ENCODE measurements at places on chromosomes 5 and 9.
A peak's percentile ranks its signal among the peaks of the same experiment; 100 is the strongest.

DNA sequence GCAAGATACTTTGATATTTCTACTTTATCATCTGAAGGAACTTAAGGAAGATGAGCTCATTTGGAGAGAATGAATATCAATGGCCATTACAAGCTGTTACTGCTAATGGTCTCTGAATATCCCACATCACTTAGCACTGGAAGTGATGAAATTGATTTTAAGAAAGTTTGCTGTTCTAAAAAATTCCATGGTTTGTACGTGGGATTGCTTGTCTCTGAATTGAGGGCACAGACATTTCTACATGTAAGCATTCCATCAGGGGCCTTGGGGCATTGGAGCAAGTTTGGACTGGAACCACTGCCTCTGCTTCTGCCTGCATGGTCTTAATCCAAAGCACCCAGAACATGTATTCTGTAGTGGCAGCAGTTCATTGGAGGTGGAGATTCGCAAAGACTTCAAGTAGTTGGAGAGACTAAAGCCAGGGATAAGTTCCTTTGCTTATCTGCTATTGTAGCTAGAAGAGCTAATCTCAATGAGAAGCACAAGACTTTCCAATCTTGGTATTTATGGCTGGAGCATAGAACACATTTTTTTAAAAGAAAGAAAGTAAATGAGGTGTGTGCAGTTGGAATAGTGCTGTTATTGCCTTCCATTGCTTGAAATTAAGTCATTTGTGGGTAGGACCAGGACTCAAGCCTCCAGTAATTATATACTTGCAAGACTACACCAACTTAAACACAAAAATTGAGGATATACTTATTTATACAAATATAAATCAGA lies 424.2 kb downstream of the SPATA31D1 start:
- no peaks in the 10 kb centered on the region for H3K36me3 ChIP-seq
- H3K27ac ChIP-seq: no peak overlapping the region
- H3K27me3 ChIP-seq: no peaks in the 10 kb centered on the region
- no peak overlapping the region for H3K4me3 ChIP-seq
- DNase-seq: no peak
- no peaks in the 10 kb centered on the region for H3K4me1 ChIP-seq

DNA sequence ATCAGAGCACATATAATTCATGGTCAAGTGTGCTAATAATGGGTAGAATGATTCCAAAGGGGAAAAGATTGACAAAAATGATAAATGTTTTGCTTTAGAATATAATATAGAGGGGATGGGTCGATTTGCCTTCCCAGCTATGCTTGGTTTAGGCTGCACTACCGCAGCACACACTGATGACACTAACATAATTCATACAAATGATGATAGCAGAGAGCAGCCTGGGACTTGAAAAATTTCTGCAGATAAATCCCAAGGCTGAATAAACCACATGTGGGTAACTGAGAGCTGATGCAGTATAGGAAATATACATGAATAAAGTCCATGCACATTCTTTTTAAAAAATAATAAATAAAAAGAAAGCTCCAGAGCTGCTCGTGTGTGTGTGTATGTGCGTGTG lies 54.5 kb downstream of the EFNA5 start:
- DNase-seq: no peak
- H3K27ac ChIP-seq: no peak overlapping the region
- H3K27me3 ChIP-seq: no peaks in the 10 kb centered on the region
- no peak overlapping the region for H3K4me3 ChIP-seq
- no peaks in the 10 kb centered on the region for H3K36me3 ChIP-seq

- H3K36me3 ChIP-seq: peaks cover 11% of the 10 kb centered on the region
- peaks cover 36% of the 10 kb centered on the region for H3K4me1 ChIP-seq
- H3K4me3 ChIP-seq: peak overlapping the region; percentile 99
- H3K27me3 ChIP-seq: no peaks in the 10 kb centered on the region
- H3K27ac ChIP-seq: no peak overlapping the region
Observed at GRCh38 chr9:33820231-33820745, 3.3 kb downstream of the UBE2R2 start.

DNA sequence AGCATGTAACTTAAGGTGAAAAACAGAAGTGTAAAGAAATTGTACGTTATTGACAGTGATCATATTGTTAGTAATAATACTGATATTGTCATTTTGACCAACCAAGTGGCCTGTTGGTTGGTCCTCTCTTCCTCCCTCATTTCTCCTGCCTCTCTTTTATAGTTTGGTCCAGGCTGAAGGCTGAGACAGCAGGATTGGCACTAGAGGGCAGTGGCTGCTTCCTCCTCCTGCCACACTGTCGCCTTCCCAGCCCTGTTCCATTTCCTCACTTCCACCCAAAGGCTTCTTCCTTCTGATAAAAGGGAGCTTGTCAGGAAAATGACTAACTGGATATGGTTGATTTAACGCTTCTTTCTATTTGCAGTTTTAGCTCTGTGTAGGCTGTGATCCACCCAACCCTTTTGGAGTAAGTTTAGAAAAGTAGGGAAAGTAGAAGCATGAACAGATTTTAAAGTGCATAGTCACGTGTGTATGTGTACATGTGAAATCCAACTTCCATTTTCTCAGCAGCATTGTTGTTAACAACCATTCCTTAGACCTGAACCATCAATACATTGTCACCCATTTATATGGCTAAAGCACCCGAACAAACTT lies 35.6 kb downstream of the PTCD2 start:
- DNase-seq: no peak
- H3K27ac ChIP-seq: no peak overlapping the region
- no peaks in the 10 kb centered on the region for H3K4me1 ChIP-seq
- H3K27me3 ChIP-seq: no peaks in the 10 kb centered on the region
- no peak overlapping the region for H3K4me3 ChIP-seq

GRCh38 chr5:32147959-32148358 lies 26.2 kb downstream of the GOLPH3 start:
- H3K36me3 ChIP-seq: peaks cover 38% of the 10 kb centered on the region
- H3K27ac ChIP-seq: no peak overlapping the region
- no peaks in the 10 kb centered on the region for H3K4me1 ChIP-seq
- H3K27me3 ChIP-seq: no peaks in the 10 kb centered on the region

- no peaks in the 10 kb centered on the region for H3K4me1 ChIP-seq
- no peaks in the 10 kb centered on the region for H3K27me3 ChIP-seq
- H3K4me3 ChIP-seq: no peak overlapping the region
- no peaks in the 10 kb centered on the region for H3K36me3 ChIP-seq
- H3K27ac ChIP-seq: no peak overlapping the region
Observed at GRCh38 chr9:76542360-76542759, 83.4 kb downstream of the GCNT1 start.

DNA sequence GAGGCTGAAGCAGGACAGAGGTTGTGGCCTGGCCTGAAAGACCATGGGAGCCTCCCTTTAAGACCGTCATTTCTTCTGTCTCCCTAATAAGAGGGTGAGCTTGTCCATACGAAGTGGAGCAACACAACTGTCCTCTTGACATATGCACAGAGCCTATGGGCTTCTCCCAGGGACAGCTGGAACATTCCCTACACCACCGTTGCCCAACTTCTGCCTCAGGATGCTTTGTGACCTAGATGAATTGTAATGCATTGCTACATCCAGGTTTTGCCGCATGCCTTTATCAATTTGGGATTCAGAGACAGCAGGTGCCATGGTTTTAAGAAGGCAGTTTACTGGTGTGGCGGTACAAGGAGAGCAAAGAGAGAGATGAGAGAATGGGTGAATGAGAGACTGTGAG lies 34.4 kb upstream of the ZNF622 start:
- H3K4me1 ChIP-seq: no peaks in the 10 kb centered on the region
- H3K27ac ChIP-seq: no peak overlapping the region
- H3K27me3 ChIP-seq: no peaks in the 10 kb centered on the region
- H3K4me3 ChIP-seq: no peak overlapping the region

GRCh38 chr9:111799506-111799905 lies 4.8 kb upstream of the SHOC1 start:
- H3K36me3 ChIP-seq: no peaks in the 10 kb centered on the region
- peaks cover 5% of the 10 kb centered on the region for H3K4me1 ChIP-seq
- no peaks in the 10 kb centered on the region for H3K27me3 ChIP-seq
- no peak overlapping the region for H3K27ac ChIP-seq
- no peak overlapping the region for H3K4me3 ChIP-seq

DNA sequence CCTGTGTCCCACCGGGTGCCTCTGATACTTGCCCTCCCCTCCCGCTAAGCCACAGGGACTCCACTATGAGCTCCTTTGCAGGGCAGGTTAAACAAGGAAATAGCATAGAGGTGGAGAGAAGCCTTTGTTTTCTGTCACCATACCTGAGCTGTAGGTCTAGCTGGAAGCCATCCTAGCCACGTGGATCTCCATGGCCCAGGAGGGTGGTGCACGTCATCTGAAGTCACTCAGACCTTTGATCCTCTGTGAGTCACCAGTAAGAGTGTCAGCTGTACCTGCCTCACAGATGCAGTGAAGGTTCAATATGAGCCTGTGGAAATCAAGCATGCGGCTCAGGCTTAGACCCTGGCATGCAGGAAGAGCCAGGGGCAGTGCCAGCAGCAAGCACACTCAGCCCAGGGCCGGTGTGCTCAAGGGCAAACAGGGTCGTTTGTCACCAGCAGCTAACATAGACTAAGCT lies 55.1 kb downstream of the ASS1 start:
- H3K4me3 ChIP-seq: no peak overlapping the region
- no peaks in the 10 kb centered on the region for H3K27me3 ChIP-seq
- H3K36me3 ChIP-seq: no peaks in the 10 kb centered on the region
- no peak overlapping the region for H3K27ac ChIP-seq

DNA sequence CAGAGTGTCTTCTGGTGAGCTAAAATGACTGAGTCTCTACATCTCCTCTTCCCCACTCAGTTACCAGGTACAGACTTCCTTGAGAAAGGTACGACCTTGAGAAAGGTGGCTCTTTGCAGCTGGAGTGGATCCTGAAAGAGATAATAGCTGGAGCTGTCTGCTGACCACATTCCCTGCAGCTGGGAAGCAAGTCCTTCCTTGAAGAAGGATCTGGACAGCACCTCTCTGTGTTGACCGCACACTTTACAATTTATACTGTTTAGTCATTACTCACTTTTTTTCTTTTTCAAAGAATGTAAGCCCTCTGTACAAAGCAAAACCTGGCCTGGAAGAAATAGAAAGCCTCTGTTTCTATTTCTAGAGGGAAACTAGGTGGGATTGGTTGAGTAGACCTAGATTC lies 148.8 kb downstream of the MACIR start:
- DNase-seq: no peak
- no peaks in the 10 kb centered on the region for H3K27me3 ChIP-seq
- H3K4me1 ChIP-seq: no peaks in the 10 kb centered on the region

GRCh38 chr9:79572608-79573411 lies 1.0 kb downstream of the TLE4 start:
- H3K27me3 ChIP-seq: no peaks in the 10 kb centered on the region
- peak; percentile 64 for DNase-seq
- no peaks in the 10 kb centered on the region for H3K36me3 ChIP-seq
- H3K4me3 ChIP-seq: peak overlapping the region; percentile 79
- peaks cover 36% of the 10 kb centered on the region for H3K4me1 ChIP-seq

Measured in DND-41 (cell line).